T-helper 1 cell (primary cell): ENCODE measurements at places on chromosomes 16 and 17.

- DNase-seq, result no peak
Observed at GRCh38 chr16:88480829-88481228, 27.7 kb downstream of the ZFPM1 start.

DNA sequence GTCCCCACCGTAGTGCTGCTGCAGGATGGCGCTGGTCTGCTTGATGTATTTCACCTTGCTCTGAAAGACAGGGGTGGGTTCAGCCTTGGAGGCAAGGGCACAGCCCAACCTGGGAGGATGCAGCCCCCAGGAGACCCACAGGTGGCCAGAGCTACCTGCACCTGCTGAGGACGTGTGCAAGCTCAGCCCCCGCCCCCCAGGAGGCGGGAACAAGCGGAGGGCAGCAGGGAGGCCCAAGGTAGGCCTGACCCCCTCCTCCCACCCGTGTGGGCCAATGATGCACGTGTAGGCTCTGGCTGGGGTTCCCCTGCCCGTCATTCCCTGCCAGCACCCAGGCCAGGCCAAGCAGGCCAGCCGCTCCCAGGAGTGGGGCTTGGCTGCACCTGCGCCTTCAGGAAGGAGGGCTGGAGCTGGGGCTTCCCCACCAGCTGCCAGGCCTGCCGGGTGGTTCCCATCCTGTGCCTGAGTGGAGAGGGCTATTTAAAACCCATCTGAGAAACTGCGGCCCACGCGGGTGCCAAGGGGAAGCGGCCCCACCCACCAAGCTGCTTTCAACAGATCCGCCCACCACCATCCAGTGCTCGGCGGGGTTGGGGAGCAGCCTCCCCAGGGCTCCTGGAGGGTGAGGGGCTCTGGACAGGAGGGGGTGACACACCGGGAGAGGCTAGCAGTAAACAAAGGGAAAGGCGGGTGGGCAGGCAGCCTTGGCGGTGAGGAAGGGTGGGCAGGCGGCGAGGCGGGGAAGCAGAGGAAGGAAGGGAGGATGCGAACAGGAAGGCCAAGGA is 3.8 kb downstream of the NTHL1 start:
- no peak for DNase-seq

DNA sequence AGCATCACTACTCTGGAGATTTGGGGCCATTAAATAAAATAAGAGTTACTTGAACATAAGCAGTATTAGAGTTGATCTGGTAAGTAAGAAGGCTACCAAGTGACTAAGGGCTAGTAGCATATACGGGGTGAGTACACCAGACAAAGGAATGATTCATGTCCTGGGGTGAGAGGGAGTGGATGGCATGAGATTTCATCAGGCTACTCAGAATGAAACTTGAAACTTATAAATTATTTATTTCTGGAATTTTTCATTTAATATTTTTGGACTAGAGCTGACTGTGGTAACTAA is 2.3 kb downstream of the SLFN5 start:
- DNase-seq, result no peak

- DNase-seq, result no peak
Observed at GRCh38 chr17:6027342-6028024, 42.7 kb upstream of the WSCD1 start.

DNA sequence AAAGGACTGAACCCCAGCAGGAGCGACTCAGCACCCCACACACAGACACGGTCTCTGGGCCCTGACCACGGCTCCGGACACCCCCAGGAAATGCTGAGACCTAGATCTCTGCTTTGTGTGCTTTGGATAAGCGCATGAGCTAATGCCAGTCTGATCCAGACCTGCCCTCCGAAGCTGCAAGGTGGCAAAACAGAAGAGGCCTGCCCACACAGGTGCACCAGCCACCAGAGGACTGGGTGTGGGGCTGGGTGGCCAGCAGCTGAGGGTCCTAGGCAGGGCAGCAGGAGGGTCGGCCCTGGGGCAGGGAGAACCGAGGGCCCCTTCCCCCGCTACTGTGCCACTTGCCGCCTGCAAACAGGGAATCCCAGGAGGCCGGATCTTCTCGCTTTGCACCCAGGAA is 30.7 kb upstream of the EIF1 start:
- no peak for DNase-seq

GRCh38 chr16:31334934-31335333 is 20.0 kb upstream of the ITGAX start:
- no peak for DNase-seq
